ENCODE measurements at places on chromosomes 6 and 20. TPM values are rescaled to one million over a fixed set of nuclear protein-coding genes. Genes with fewer than 3 reads are reported as not detected.

Gene CST7
- 6.7 TPM for total RNA-seq

Gene LPA
- total RNA-seq, result 0.36 TPM

Gene MCCD1
- not detected for total RNA-seq

DNA sequence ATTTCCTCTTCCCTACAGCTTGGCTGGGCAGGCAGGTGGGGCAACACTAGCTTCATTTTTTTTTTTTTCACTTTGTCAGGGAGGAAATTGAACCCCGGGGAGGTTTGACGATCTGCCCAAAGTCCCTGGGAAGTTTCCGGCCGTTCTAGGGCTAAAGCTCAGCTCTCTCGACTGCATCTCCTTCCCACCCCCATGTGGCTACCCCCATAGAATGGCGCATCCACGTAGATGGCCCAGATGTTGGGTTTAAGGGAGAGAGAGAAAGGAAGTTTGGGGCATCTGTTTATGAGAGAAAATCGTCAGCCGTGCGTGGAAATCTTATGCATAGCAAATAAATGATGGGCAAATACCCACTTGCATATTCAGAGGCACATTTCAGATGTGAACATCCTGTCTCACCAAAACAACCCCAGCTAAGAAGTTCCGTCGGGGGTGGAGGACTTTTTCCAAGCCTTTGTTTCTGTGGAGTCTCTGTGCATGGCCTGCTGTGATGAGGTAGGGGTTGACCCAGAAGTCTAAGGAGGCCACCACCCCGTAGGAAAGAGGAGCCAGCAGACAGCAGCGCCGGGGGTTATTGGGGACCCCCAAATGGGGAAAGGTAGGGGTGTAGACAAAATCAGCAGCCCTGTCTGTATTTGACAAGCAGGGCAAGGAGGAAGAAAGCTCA, 40.5 kb upstream of the ZNF831 start:
- DNase-seq, result no peak

DNA sequence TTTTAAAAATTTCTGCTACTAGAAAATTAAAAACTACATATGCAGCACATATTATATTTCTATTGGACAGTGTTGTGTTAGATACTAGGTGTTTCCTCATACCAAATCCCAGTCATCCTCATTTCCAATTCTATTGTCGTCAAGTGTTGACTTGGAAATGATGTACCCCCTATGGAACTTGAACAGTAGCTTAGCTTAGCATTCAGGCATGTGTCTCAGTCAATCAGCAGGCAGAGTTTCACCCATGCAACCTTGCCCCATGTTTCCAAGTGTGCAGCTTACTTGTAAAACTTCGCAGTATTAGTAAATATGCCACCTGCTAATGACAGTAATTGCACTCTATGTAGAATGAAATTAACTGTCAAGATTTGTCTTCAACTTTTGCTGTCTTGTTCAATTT, 59.5 kb downstream of the SAMD3 start:
- no peak for DNase-seq

DNA sequence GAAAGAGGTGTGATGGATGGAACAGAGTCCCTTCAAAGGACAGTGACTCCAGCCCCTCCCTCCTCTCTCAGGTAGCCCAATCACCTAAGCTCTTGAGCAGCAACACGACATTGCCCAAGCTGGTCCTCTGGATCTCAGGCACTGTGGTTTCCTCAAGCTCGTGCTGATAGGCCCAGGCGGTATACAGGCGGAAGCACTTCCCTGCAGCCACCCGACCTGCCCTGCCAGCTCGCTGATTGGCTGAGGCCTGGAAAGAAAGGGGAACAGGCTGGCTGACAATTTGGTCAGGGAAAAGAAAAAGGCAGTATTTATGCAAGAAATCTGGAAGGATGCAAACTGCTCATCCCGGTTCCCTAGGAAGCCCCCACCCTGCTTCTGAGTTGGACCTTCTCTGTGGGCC, 9.6 kb downstream of the C6orf136 start:
- no peak for DNase-seq

DNA sequence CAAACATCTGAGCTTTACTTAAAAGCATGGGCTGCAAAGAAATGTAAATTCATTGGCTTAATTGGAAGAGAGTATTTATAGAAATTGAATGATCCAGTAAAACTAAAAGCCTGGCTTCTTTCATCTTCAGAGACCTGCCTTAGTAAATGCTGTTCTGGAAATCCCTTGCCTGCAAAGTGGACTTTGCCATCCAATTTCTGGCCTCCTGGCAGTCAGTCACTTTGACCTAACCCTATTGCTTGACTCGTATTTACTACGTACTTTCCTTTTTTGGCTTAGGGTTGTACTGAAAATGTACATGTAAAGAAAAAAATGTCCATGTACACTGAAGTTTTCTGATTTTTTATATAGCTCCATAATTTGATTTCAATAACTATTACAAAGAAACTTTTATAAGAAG, 47.1 kb downstream of the E2F3 start:
- DNase-seq, result no peak

- DNase-seq, result no peak
These were observed 49.7 kb upstream of the EYA2 start for GRCh38 chr20:46844965-46845364.

DNA sequence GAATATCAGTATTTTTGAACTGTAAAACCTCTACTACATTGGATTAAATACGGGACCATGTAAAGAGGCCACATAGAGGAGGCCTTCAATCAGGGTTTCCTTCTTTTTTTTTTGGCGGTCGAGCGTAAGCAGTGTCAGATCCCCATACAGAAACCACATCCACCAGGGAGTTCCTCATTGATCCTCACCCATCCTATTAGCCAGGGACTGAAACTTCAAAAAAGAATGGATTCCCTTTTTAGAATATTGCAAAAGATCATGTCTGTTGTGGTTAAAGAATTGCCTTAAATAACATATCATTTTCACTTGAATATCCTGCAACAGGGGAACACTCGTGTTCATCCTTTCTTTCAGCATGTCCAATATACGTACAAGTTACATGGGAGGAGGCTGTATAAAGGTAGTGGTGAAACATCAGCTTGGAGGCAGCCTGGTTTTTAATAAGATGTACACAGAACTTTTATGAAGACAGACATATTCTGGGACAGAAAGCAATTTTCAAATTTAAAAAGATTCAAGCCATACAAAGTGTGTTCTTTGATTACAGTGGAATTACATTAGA, 96.1 kb downstream of the PPP1R14C start:
- no peak for DNase-seq

DNA sequence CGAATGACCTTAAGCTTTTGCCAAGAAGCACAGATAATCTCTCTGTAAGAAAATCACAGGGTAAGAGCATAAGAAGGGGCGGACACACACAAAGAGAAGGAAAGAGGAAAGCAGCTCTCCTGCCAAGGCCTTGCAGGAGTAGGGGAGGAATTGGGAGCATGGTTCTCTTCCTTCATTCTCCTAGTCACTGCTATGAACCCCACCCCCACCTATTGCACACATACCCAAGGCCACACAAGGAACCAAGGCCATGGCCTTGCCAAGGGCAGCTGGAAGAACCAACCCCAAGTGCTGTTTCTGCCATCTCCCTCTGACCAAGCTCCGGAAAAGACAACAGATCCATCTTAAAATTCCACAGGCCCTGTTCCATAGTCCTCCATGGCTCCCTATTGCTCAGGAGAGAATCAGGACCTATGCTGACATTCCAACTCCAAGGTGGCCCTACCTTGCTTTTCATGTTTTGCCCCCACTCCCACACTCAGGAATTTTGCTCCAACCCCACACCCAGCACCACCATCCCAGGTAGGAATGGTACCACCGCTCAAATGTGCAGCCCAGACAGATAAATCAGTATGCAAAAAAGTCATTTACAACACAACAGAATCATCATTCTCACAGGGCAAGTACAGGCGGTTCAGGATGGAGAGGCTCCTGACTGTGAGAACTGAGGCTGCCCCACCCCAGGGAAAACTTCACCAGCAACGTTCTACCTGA, 31.3 kb downstream of the TRAM2 start:
- DNase-seq, result no peak

DNA sequence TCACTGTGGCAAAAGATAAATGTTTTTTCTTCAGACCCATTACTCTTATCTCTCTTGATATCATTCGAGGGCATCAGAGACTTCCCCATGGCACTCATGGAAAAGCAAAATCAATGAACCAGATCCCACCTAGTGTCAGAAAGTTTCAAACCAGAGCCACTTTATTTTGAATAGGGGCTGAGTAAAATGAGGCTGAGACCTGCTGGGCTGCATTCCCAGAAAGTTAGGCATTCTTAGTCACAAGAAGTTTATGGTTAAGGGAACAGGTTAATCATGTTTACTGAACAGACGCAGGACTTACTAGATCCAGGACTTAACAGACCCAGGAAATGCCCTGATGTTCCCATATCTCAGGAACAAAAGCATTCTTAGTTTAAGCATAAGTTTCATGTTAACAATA, 369.9 kb downstream of the BTBD3 start:
- no peak for DNase-seq

- no peak for DNase-seq
These were observed 39.5 kb downstream of the PHF3 start for GRCh38 chr6:63675138-63675537.

DNA sequence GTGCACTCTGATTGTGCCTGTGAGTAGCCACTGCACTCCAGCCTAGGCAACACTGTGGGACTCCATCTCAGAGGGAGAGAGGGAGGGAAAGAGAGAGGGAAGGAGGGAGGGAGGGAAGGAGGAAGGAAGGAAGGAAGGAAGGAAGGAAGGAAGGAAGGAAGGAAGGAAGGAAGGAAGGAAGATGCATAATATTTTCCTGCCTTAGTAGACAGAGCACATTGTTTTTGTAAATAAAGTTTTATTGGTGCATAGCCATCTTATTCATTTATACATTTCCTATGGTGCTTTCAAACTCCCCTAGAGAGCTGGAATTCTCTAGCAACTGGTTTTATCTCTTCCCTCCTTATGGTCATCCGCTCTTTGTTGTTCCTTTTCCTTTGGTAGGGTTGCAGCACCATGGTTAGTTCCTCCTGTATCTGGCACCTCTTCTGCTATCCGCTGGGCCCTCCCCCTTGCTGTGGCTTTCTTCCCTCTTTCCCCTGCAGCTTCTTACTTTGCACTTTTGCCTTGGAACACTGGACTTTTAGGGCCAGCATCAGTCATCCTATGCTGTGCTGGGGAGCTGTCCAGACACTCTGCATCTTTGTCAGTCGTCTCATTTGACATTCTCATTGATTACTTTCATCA, 20.2 kb downstream of the GPR6 start:
- DNase-seq, result no peak

Data from sciatic nerve (tissue), 2 donors.